ENCODE measurements at places on chromosomes 3 and 15.
A peak's percentile ranks its signal among the peaks of the same experiment; 100 is the strongest.

GRCh38 chr3:16148783-16149182 is 25.7 kb upstream of the GALNT15 start:
- DNase-seq = peak; percentile 70

DNA sequence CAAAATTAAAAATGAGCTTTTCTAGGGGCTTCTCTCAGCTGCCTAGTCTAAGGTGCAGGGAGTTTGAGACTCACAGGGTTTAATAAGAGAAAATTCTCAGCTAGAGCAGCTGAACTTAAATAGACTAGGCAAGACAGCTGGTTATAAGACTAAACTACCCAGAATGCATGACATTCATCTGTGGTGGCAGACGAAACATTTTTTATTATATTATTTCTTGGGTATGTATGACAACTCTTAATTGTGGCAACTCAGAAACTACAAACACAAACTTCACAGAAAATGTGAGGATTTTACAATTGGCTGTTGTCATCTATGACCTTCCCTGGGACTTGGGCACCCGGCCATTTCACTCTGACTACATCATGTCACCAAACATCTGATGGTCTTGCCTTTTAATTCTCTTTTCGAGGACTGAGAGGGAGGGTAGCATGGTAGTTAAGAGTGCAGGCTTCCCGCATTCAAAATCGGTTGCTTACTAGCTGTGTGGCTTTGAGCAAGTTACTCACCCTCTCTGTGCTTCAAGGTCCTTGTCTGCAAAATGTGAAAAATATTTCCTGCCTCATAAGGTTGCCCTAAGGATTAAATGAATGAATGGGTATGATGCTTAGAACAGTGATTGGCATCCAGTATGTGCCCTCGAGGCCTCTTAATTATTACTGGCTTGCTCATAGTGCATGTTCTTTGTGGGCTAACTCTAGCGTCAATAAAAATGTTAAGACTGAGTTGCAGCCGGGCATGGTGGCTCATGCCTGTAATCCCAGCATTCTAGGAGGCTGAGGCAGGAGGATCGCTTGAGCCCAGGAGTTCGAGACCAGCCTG is 984 bp downstream of the CCR5 start:
- DNase-seq = no peak

- no peak for DNase-seq
These were observed 801.3 kb downstream of the EPHA3 start for GRCh38 chr3:89908711-89909213.

DNA sequence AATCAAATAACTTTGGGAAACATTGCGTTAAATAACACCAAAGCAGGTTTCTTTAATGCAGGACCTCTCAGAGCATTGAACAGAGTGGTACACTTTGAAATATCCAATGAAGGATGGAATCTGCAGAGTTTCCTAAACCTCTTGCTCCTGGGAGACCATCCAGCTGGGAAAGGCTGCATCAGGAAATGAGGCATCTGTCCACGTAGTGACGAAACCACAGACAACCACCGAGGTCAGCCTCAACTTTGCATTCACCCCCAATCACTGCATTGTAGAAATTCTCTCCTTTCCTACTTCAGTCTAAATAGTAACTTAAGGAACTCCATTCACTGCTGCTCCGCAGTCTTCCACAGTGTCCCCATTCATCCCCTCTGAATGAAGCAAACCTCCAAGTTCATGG is 41.5 kb upstream of the CDV3 start:
- no peak for DNase-seq

DNA sequence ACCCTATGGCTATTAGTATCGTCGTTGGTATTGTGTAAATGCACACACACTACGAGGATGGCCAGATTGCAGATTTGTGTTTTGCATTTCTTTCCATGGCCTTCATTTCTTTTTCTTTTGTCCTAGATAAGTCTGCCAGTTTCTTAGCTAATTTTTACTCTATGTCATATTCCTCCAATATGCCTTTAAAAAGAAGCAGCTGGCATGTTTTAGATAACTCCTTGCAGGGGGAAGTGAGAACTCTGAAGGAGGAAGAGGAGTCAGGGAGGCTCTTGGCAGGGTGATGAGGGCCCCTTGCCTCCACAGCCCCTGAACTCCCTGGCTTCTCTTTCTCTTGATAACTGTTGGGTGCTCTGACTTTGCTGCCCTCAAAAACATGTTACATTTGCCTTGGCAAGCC is 244.0 kb downstream of the GABRG3 start:
- DNase-seq = no peak

GRCh38 chr3:14490255-14490654 is 49.9 kb downstream of the GRIP2 start:
- DNase-seq = no peak

DNA sequence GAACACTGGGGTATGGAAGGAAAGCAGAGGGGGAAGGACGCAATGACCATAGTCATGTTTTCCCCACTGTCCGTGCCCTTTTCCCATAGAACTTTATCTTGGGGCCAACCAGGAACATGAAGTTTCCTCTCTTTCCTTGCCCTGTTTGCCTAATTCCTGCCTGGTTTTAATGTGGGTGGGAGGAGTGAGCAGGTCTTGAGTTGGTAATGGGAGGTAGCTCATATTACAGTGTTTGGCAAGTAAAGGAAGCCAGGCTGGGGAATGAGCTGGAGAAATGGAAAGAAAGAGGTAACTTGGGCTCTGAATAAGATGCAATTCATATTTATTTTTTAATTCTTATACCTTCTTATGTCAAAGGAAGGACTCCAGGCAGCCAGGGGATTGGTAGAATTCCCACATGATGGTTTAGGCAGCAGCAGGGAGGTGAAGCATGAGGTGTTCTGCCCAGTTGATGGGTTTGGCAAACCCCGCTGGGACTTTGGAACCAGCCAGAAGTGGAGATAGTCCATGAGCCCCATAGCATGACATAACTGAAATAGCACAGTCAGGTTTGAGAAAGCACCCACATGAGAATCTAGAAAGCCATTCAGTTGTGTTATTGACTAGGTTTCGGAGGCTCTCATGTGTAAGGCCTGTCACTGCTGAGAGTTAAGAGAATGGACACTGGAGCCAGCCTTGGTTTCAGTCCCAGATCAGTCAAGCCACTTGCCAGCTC is 60.0 kb downstream of the CCK start:
- no peak for DNase-seq

GRCh38 chr15:27250223-27250622 is 279.2 kb downstream of the GABRG3 start:
- DNase-seq = no peak

- no peak for DNase-seq
These were observed 47.7 kb downstream of the MORC1 start for GRCh38 chr3:109070211-109070610.

DNA sequence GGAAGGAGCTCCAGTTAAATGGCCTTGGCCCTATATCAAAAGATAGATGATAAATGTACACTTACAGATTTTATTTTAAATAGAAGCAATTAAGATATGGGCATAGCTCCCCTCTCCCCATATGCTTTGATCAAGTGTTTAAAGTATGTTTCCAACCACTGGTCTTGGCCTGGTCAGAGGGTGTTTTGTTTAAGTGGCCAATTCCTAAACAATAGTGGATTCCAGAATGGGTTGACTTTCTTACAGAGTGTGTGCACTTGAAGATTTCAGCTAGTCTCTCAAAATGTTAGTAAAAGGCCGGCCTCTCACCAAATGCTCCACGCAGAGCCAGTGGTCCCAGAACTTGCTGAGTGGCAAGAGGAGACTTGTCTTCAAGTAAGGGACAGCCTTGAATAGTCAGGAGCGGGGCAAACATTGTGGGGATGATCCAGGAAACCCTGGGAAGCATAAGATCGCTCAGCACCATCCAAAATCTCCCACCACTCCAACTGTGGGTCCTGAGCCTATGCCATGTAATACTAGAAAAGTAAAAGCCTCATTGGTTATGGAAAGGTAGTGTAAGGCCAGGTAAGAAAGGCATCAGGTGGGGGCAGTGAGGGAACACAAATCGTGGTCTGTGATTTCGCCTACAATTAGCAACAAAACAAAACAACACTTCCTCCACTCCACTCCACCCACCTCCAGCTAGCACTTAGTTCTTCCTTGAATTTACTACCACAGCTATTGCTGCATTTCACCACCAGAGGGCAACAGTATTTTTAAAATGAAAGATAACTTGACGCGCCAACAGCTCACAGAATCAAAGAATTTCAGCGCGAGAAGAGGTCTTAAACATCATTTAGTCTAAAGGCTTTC is 4.8 kb downstream of the RARRES1 start:
- peak; percentile 77 for DNase-seq

- DNase-seq = peak; percentile 90
These were observed at the start of gene EIF5A2 for GRCh38 chr3:170908235-170909116. EIF5A2 (minus strand) TSS chr3:170908637; CDS start chr3:170907806, 831 bp downstream.

DNA sequence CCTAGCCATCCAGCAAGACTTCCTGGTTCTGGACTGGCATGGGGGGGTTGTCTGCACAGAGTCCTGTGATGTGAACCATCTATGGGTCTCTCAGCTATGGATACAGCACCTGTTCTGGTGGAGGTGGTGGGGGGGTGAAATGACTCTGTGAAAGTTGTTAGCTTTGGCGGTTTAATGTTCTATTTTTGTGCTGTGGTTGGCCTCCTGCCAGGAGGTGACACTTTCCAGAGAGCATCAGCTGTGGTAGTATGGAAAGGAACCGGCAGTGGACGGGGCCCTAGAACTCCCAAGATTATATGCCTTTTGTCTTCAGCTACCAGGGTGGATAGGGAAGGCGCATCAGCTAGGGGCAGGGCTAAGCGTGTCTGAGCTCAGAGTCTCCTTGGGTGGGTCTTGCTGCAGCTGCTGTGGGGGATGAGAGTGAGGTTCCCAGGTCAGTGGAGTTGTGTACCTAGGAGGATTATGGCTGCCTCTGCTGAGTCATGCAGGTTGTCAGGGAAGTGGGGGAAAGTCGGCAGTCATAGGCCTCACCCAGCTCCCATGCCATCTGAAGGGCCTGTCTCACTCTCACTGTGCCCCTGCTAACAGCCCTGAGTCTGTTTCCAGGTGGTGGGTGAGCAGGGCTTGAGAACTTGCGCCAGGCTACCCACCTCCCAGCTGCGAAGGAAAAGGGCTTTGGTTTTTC is 7.1 kb upstream of the LARS2 start:
- no peak for DNase-seq

- DNase-seq = no peak
These were observed 22.9 kb downstream of the DAG1 start for GRCh38 chr3:49492969-49493368.

DNA sequence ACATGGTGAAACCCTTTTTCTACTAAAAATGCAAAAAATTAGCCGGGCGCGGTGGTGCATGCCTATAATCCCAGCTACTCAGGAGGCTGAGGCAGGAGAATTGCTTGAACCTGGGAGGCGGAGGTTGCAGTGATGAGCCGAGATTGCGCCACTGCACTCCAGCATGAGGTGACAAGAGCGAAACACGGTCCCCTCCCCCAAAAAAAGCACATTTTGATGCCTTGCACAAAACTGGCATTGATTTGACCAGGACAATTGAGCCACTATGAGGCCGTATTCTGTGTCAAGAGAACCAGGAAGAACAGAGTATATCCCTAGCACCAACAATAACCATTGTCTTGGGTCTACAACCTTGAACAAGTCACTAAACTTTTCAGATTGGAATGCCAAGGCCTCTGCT is 50.6 kb downstream of the SH3BP5 start:
- no peak for DNase-seq

DNA sequence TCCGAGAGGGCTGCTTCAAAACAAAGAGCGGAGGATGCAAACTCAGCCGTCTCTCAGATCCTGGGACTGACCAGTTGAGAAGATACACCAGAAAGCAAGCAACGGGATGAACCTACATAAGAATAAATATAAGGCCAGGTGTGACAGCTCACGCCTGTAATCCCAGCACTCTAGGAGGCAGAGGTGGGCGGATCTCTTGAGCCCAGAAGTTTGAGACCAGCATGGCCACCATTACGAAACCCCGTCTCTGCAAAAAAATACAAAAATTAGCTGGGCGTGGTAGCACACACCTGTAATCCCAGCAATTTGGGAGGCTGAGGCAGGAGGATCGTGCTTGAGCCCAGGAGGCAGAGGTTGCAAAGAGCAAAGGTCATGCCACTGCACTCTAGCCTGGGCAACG is 31.7 kb downstream of the RBPMS2 start:
- DNase-seq = no peak

DNA sequence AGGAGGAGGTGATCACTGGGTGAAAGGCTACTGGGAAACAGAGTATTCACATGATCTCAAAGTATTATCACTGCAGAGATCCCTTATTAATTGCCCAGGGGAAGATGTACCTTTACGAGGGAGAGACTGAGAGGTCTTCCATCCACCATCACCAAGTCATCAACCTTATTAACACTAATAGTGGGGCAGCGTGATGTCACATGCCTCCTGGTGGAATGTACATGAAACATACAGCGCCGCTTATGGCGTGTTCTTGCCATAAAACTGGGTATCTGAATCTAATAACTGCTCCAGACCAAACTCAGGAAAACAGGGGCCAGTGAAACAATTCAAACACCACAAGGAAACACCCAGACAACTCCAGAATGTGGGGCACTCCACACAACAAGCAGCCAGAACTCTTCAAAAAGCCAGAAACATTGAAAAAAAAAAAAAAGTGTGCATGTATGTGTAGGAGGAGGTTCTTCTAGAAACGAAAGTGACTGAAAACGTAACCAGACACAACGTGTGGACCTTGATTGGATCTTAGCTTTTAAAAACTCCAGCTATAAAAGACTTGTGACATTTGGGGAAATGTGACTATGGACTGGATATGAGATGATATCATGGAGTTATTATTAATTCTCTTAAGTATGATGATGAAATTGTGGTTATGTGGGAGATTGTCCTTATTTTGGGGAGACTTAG is 4.6 kb downstream of the STIMATE start:
- DNase-seq = no peak

- DNase-seq = no peak
These were observed 43.9 kb downstream of the SHQ1 start for GRCh38 chr3:72804361-72804760.

GRCh38 chr15:30941520-30941919 is 37.8 kb downstream of the FAN1 start:
- no peak for DNase-seq

GRCh38 chr3:52056521-52056967 is at the start of gene DUSP7:
DUSP7 (minus strand) TSS chr3:52056571; CDS start chr3:52056366, 205 bp downstream.
- DNase-seq = peak; percentile 87

GRCh38 chr3:168051531-168052471 is 43.9 kb downstream of the GOLIM4 start:
- DNase-seq = no peak

DNA sequence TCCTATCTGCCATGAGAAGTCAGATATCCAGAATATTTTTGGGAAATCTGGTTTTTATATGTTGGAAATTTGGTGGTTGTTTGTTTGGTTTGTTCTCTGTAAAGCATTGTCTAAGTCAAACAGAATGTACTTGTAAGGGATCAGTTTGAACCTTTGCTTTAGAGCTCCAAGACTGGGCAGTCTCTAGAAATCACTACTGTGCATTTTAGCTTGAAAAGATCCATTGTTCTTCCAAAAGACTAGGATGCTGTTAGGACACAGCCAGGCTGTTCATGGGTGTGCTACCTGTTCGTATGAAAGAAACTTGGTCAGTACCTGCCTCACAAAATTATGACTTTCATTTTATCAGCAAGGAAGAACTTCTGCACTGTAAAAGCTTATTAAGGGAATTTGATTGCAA is 182.6 kb downstream of the WDR72 start:
- DNase-seq = no peak

Data from hindlimb muscle (tissue), 1 donor.